Right cardiac atrium (tissue), 5 donors: ENCODE measurements at places on chromosomes 16 and 17. TPM values are rescaled to one million over a fixed set of nuclear protein-coding genes. Genes with fewer than 3 reads are reported as not detected.

DNA sequence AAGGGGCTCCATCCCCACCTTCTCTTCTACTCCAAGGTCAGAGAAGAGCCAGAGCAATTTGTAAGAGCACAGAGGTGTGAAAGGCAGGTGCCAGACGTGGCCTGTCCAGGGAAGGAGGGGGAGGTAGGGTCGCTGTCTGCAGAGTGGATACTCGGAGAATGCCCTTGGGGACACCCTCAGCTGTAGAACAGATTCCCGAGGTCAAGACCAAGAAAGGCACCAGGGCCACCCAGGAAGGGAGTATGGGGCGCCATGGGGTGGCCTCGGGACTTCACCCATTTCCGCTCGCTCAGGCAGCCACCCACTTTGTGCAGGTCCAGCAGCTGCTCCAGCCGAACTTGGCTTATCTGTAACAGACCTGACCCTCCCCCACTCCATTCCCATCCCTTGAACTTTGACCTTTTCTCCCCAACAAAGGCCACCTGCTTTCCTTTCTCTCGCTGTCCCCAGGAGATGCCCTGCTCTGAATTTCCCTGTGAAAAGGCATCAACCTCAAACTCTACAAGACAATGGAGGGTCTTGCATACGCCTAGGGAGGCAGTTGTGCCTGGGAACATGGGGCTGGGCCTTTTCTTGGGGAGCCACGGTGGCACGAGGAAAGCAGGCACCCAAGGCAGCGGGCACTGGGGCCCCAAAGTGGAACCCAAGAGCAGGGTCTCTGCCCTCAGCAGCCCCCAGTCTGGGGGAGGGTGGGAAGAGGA lies 11.3 kb upstream of the AXIN2 start:
- no peak for DNase-seq

DNA sequence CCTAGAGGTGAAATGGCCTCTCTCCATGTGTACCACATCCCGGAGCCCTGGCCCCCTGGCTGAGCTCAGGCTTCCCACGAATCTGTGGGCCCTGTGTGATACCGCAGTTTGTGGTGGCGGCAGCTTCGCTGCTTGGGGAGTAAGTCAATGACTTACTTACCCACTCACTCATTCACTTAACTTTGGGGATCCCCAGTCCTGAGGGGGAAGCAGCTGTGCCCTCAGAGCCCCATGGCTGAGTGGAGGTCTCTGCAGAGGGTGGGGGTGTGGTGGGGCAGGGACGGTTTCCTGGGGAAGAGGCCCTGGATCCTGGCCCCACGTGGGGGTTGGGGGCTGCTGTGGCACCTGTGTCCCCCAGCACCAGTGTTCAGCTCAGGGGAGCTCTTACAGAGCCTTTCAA lies 13.2 kb downstream of the KCNJ12 start:
- no peak for DNase-seq

- no peak for DNase-seq
These were observed 235.7 kb upstream of the AXIN2 start for GRCh38 chr17:65797101-65797500.

- no peak for DNase-seq
These were observed 43.6 kb downstream of the TOM1L2 start for GRCh38 chr17:17928398-17929287.

- no peak for DNase-seq
These were observed 18.0 kb downstream of the PIK3R6 start for GRCh38 chr17:8849311-8850041.

DNA sequence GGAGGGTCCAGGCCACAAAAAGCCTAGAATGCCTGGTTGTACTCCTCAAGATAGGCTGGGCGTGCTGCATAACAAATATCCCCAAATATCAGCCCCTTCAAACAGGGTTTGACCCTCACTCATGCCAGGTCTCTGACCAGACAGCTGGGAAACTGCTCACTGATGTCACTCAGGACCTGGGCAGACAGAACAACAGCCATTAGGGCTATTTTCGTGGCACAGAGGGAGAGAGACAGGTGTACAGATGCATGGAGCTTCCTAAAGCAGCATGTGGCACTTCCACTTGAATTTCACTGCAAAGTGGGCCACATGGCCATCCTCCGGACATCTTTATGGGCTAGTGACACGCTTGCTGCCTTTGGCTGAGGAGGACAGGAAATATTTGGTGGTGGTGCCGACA lies 73.1 kb downstream of the SREBF1 start:
- DNase-seq = no peak

GRCh38 chr16:47037396-47037745 lies 63.9 kb upstream of the DNAJA2 start:
- no peak for DNase-seq

GRCh38 chr16:53775106-53775820 lies 71.3 kb downstream of the FTO start:
- DNase-seq = no peak

GP2 gene
- polyA plus RNA-seq = 0.05 TPM

KIAA0753 gene
- polyA plus RNA-seq = 2.9 TPM

XYLT1 gene
- polyA plus RNA-seq = 2.5 TPM

B3GNT9 gene
- 11.7 TPM for polyA plus RNA-seq

ODAD4 gene
- 0.72 TPM for polyA plus RNA-seq

C17orf50 gene
- polyA plus RNA-seq = 0.14 TPM
